ENCODE measurements at places on chromosomes 7 and 10. TPM values are rescaled to one million over a fixed set of nuclear protein-coding genes. Genes with fewer than 3 reads are reported as not detected.

CYP26C1 gene
- 0.15 TPM for total RNA-seq

AS3MT gene
- 3.7 TPM for total RNA-seq

TRAPPC14 gene
- 19.7 TPM for total RNA-seq

AVPI1 gene
- 7.7 TPM for total RNA-seq

PROSER2 gene
- 15.6 TPM for total RNA-seq

CTAGE6 gene
- 0.63 TPM for total RNA-seq

LIPF gene
- not detected for total RNA-seq

NRP1 gene
- total RNA-seq = 111 TPM

CRTAC1 gene
- 0.37 TPM for total RNA-seq

SFXN2 gene
- total RNA-seq = 4.7 TPM

GPR146 gene
- total RNA-seq = 4.4 TPM

CREB5 gene
- total RNA-seq = 10.2 TPM

VGF gene
- total RNA-seq = not detected

NME8 gene
- not detected for total RNA-seq

REEP3 gene
- total RNA-seq = 80.6 TPM

MBL2 gene
- total RNA-seq = not detected

NPC1L1 gene
- not detected for total RNA-seq

All from chondrocyte (in vitro differentiated cells).